ENCODE measurements at places on chromosomes 4 and X.

DNA sequence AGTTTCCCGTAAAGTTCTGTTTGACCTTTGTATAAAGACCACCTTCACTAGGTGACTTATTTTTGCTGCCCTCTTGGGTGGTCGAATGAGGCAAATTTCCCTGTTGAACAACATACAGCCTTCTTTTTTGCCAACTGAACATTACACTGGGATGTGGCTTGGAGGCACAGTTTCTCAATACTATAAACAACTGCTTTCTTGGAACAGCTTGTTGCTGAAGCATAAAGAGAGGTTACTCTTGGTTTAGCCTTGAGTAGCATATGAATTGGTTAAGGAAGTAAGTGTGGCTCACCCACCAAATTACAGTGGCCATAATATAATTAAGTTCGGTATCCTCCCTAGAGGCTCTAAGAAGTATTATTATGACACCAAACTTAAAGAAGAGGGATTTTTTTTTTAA, 40.0 kb downstream of the HHIP start:
- DNase-seq = no peak

DNA sequence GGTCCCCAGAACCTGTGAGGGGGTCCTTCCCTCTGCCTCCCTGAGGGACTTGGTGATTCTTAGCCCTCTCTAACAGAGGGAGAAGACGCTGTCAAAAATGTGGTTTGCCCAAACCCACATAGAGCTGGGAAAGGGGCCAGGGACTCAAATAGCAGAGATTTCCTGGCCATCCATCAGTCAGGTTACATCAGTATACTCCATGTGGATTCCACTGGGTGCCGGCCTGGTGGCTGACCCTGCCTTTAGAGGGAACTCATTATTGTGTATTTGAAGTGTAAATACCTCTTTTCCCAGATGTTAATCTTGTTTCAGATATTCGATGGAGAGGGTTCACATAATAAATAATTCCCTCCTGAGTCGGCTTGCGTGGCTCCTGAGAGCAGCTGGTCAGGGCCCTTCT, 130.3 kb downstream of the TBL1X start:
- no peak for DNase-seq

DNA sequence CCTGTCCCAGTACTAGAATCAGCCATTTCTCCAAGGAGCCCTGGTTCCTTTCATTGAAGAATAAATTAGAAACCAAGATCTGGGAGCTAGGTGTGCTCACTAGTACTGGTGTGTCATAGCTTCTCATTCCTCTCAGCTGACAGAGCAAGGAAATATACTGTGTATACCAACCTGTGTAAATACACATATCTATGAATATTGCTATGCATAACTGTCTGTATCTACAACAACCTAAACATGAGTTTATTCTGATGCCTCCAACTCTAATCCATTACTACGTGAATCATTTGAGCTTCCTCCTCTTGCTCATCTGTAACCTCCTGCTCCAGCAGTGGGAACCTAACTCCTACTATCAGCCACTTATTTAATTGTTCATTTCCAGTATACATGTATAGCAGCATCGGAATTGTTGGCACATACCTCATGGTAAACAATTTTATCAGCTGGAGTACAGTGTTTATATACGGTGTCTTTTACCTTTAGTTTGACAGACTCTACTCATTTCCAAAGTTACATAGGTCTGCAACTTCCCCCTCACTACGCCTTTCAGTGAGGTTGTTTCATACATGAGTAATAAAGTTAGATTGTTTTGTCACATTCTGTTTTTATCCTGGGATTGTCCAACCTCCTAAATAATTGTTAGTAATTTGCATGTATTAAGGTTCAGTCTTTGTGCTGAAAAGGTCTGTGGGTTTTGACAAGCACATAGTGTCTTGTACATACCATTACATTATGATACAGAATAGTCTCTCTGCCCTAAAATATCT, 7.1 kb upstream of the SCRG1 start:
- DNase-seq = no peak

- no peak for DNase-seq
These were observed 348.9 kb downstream of the NKX6-1 start for GRCh38 chr4:84150177-84150576.

GRCh38 chr4:7769396-7770223, 170.1 kb downstream of the AFAP1 start:
- DNase-seq = peak; percentile 58

DNA sequence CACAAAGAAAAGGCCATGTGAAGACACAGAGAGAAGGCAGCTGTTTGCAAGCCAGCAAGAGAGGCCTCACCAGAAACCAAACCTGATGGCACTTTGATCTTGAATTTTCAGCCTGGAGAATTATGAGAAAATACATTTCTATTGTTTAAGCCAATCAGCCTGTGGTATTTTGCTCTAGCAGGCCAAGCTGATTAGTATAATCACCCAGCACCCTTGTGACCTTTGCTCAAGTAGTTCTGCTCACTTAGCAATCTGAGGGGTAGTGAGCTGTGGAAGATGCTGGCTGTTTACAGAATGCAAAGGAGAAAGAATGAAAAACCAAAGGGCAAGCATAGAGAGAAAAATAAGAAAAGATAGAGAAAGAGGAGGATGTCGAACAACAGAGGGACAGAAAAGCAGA, 396.4 kb upstream of the BOD1L1 start:
- no peak for DNase-seq
